ENCODE measurements at places on chromosomes 6 and 20.

DNA sequence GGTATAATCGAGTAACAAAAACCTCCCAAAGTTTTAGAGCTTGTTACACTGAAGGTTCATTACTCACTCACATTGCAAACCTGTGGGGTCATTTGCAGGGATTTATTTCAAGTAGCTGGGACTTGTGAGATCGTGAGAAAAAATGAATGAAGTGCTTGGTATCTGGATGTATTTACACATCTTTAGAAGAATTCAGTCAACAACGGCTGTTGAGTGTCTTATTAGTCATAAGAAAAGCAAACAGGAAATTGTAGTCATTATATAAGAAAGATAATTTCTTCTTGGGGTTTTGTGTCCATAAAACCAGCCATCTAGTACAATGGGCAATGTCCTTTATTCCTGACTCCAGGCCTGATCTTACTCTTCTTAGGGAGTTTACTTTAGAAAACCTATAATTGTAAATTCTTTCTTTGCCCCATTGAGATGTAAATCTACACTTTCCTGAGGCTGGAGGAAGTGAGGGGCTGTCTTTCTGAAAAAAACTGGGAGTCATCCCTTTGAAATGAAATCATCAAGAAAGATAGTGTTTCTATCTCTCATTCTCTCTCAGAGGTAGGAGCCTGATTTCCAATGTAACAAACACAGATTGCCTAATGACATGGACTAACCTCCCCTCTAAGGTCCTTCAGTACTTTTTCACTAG, 202.5 kb upstream of the ASCC3 start:
- DNase-seq: no peak

GRCh38 chr6:15689586-15690482, 27.0 kb upstream of the DTNBP1 start:
- DNase-seq: no peak

DNA sequence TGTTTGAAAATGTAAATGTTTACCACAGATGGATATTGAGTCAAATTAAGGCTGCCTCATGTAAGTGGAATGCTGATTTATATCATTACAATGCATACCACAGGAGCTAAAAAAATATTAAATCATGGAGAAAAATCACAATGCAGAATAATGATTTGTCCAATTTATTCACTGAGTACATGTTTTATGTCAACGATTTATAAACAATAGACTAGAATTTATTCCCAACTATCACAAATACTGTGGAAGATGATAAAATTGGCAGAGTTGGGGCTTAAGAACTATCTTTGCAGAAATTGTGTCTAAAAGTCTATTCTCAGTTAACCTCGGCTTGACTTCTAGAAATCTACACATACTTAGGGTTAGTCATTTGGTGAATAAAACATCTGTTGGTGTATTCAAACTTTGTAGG, 472.1 kb upstream of the MARCKS start:
- no peak for DNase-seq

- DNase-seq: no peak
Observed at GRCh38 chr6:147942363-147942762, 400.3 kb upstream of the SASH1 start.

Measured in NCI-H2081 treated with DMSO at 0.1 percent for 48 hours (cell line).